ENCODE measurements at places on chromosomes 1 and 21.
A peak's percentile ranks its signal among the peaks of the same experiment; 100 is the strongest.

DNA sequence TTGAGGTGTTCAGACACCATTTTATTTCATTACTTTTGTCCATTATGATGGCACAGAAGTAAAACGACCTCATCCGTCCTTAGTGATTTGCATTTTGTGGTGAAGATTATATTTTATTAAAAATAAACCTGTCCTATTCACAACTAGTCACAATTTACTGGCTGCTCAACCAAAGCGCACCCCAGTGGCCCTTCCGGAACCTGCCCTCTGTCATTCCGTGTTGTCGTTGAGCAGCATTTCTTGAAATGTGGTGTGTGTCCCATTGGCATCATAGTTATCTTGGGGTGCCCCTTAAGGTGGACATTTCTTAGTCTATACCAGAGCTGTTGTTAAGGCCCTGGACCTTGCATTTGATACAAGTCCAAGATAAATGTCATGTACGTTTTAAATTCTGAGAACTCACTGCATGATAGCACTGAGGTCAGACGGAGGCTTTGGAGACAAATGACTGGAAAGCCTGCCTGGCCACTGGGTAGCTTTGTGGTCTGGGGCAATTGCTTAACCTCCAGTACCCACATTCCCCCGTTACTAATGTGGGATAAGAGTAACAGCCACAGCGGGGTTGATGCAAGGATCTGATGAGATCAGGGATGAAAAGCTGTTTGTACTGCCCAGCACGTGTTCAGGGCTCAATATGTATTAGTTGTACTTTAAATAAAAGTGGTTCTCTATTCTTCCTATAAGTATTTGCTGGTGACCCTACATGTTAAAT lies 36.2 kb downstream of the BACH1 start:
- peak; percentile 90 for DNase-seq

DNA sequence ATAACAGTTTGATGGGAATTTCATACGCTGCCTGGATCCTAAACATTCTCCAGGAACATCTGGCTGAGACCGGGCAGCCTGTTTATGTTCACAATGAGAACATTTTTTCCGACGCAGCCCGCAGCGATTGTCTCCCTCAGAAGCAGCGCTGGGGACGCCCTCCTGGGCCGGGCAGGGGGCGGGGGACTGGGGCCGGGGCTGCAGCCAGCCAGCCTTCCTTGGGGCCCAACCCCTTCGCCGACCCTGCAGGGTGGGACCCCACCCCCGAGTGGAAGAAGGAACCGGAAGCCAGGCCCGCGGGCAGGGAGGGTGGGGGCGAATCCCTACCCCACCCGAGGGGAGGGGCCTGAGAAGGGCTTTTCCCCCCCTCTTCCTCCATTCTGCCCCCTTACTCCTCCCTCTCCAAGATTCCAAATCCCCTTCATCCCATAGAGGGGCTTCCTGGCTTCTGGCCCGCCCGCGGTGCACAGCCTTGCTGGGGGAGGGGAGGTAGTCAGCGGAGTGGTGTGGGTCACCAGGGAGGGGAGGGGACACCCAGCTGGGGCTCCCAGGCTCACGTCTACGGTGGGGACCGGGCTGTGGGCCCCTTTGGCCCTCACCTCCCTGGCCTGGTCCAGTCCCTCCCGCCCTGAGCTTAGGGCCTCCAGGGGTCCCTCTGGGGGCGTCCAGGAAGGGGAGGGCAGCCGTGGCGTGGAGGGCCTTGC lies 60.6 kb downstream of the WNT9A start:
- DNase-seq = peak; percentile 14

GRCh38 chr21:33238565-33239255 lies 9.0 kb downstream of the IFNAR2 start:
- DNase-seq = no peak

GRCh38 chr1:14667651-14667984 lies 69.1 kb downstream of the KAZN start:
- DNase-seq = no peak

GRCh38 chr21:36113647-36114428 lies 21.0 kb upstream of the CBR3 start:
- DNase-seq = no peak

- no peak for DNase-seq
Observed at GRCh38 chr1:234617131-234617985, 7.4 kb upstream of the IRF2BP2 start.

- DNase-seq = peak; percentile 49
Observed at GRCh38 chr1:218967836-218968235, 205.8 kb upstream of the LYPLAL1 start.

DNA sequence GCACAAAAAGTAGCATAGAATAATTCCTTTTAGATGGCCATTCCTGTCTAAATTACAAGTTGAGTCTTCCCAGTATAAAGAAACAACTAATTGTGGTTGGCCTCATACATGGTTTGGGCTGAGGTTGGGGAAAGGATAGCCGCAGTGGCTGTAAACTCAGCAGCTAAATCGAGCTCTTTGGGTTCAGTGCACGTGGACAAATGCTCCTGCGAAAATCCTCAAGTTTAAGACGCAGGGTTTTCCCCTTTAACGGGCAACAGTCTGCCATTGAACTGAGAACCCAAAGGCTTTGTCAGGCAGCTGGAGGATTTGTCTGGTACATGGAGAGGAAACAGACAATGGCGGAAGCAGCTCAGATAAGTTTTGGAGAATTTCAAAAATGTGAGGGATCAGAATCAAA lies 331.9 kb downstream of the TGFB2 start:
- no peak for DNase-seq

- peak; percentile 22 for DNase-seq
Observed at GRCh38 chr1:166164995-166165660, 1.7 kb downstream of the FAM78B start.

GRCh38 chr1:21034725-21035628 lies 141.7 kb downstream of the EIF4G3 start:
- no peak for DNase-seq

DNA sequence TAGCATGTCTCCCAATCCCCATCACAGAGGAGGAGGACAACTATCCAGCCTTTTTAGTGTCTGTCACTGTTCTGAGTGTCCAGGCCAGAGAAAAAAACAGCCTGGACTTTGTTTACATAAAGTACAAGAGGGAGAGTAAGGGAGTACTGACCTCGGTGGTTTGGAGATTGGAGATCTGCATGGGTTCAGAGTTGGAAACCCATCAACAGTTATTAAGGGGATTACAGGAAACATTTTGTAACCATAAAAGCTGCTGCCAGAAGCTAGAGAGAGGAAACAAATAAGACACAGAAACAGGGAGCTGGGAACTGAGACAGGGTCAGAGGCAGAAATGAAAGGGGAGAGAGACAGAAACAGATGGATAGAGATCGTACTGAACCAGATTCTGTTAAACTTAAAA lies 131.5 kb upstream of the CTTNBP2NL start:
- DNase-seq = no peak

DNA sequence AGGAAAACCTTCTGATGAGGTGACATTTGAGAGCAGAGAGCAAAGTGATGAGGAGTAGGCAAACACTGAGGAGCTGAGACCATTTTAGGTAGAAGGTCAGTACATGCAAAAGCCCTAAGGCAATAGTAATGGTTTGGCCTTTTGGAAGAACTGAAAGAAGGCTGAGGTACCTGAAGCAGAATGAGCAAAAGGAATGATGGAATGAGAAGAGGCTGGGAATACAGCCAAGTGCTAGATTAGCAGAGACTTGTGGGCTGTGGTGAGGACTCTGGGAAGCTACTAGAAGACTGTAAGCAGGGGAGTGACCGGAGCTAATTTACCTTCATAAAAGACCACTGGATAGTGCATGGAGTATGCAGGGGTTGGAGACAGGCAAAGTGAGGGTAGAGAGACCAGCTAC lies 77.9 kb downstream of the GFI1 start:
- DNase-seq = peak; percentile 62

GRCh38 chr21:44918581-44919033 lies 2.1 kb downstream of the ITGB2 start:
- DNase-seq = no peak

DNA sequence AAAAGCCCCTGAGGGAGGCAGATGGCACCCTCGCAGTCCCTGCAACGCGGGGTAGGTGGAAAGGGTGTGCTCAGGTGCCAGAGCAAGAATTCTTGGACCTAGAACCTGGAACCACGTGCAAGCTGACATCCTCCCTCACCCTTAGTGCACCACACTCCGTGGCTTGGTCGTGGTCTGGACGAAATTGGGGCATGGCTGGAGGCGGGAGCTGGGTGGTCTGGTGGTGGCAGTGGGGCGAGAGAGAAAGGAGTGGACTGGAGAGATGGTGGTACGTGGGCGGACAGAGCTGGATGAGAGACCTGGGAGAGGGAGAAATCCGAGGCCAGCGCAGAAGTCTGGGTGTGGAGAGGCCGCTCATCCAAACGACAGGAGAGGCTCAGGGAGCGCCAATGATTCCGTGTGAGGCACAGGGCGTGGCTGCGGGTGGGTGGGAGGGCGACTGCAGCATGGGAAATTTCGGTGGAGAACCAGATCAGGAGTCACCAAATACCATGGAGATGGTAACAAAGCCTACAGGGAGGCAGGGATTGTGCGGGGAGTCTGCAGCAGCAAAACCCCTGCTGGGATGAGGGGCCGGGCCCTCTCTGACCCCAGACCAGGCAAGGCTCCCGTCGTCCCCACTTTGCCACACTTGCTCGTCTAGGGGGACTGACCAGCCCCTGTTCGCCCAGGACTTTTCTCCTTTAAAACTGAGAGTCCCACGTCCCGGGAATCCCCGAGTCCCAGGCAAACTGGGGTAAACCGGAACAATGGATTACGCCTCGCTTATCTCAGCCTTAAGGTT lies 31.9 kb downstream of the CDCP2 start:
- no peak for DNase-seq

DNA sequence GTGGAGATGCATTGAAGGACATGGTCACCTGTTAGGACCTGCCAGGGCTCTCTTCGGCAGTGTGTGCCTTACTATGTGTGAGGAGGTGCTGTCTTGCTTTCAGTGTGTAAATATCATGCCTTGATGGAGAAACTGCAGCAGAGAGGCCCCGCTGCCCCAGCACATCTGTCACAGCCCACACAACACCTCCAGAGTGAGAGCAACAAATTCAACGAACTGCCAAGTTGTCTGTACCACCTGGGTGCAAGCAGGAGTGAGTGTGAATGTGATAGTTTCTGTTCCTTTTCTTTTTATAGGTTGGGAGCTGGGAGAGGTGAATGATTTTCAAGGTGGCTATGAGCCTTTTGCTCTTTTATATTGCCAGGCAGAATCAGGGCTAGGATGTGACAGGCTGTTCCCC lies 114.6 kb upstream of the KIAA0040 start:
- no peak for DNase-seq

- DNase-seq = peak; percentile 51
Observed at GRCh38 chr1:24385160-24385940, 28.2 kb downstream of the STPG1 start.

DNA sequence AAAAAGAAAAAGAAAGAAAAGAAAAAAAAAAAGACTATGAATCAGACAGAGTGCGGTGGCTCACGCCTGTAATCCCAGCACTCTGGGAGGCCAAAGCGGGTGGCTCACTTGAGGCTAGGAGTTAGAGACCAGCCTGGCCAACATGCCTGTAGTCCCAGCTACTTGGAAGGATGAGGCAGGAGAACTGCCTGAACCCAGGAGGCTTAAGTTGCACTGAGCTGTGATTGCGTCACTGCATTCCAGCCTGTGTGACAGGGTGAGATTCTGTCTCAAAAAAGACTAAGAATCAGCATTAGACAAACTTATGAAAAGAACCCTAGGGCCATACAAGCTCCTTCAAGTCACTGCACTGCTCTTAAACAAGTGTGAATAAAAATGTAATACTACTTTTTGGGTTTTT lies 16.9 kb downstream of the PSMB4 start:
- peak; percentile 47 for DNase-seq

DNA sequence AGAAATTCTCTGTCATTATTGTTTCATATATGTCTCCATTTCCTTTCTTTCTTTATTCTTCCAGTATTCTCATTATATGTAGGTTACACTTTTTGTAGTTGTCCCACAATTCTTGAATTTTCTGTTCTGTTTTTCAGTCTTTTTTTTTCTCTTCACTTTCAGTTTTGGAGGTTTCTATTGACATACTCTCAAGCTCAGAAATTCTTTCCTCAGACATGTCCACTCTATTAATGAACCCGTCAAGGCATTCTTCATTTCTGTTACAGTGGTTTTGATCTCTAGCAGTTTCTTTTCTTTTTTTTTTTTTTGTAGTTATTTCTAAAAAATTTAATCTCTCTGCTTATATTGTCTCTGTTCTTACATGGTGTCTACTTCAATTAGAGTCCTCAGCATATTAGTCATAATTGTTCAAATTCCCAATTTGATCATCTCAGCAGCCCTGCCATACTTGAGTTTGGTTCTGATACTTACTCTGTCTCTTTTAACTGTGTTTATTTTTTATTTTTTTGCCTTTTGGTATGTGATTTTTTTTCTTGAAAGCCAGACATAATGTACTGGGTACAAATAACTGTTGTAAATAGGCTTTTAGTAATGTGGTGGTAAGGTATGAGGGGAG lies 49.5 kb upstream of the KCNK2 start:
- no peak for DNase-seq

GRCh38 chr1:225426395-225427234 lies 1.2 kb downstream of the LBR start:
- no peak for DNase-seq

- no peak for DNase-seq
Observed at GRCh38 chr1:15171271-15171908, 17.8 kb downstream of the TMEM51 start.

GRCh38 chr1:26705788-26706311 lies 10.0 kb downstream of the ARID1A start:
- peak; percentile 70 for DNase-seq

- no peak for DNase-seq
Observed at GRCh38 chr1:21662426-21663247, 6.5 kb downstream of the RAP1GAP start.

- no peak for DNase-seq
Observed at GRCh38 chr21:46517361-46517760, 58.7 kb downstream of the DIP2A start.

DNA sequence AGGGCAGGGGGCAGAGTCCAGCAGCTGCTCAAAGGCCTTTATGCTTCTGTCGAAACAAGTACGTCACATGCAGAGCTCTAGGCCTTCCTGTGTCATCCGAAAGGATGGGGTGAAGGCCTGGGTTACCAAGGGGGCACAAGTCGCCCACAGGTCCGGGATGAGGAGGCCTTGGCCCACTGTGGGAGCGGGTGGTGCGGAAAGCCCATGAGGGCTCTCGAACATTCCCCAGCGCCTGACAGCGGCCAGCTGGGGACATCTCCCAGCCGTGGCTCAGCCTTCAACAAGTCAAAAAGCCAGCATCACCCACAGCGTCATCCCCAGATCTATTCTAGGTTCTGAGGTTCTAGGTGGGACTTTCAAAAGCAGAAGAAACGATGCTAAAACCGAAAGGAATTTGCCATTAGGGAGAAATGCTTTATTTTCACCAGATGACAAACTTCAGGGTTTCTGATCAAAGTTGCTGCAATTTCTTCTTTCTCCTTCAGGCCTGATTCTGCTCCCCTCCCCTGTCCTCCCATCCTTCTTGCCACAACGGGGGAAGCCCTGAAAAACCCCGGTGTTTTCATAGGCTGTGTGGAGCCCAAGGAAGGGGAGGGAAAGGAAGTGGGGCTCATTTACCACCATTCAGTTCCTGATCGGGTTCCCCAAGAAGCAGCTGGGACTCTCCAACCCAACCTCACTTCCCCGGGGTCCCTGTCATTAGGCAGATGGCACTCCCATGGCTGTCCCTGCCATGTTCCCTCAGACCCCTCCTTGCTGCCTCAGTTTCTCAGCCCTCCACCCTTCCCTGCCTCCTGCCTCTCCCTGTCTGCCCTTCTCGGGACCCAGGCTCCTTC lies 17.6 kb downstream of the GPR137B start:
- no peak for DNase-seq

- DNase-seq = no peak
Observed at GRCh38 chr1:104264521-104264920, 514.8 kb downstream of the AMY1C start.

Measured in brain microvascular endothelial cell (primary cell).